Activated CD4-positive, alpha-beta T cell treated with anti-CD3 and anti-CD28 coated beads, Interleukin-2, amount 50 U/mL, for 24 hours (primary cell): ENCODE measurements at places on chromosomes 12 and 14.

GRCh38 chr12:10368206-10369171 lies 21.4 kb downstream of the KLRK1 start:
- DNase-seq = no peak

- DNase-seq = peak; percentile 14
Observed at GRCh38 chr14:100486025-100486828, 101.0 kb downstream of the BEGAIN start.

GRCh38 chr14:92039719-92040430 lies at the start of gene TRIP11:
Gene TRIP11, minus strand, starts transcription at chr14:92040059. Its CDS starts 374 bp downstream, at chr14:92039685.
- peak; percentile 90 for DNase-seq

DNA sequence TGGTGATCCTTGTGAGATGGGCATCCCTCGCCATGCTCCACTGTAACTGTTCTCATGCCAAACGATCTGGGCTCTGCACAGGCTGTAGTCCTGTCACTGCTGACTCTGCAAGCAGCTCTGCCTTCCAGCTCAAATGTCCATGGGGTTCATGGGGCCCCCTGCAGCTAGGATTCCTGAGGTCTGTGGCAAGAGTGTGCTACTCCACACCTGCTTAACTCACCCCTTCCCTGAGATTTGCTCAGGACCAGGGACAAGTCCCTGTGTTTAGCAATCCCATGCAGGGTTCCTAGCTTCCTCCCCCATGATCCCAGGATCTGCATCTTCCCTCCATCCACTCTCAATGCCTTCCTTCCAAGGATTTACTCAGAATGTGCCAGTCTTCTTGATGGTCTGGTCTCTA lies 241.0 kb downstream of the ASCL1 start:
- DNase-seq = no peak

GRCh38 chr12:2628401-2628800 lies 166.4 kb upstream of the FKBP4 start:
- no peak for DNase-seq

DNA sequence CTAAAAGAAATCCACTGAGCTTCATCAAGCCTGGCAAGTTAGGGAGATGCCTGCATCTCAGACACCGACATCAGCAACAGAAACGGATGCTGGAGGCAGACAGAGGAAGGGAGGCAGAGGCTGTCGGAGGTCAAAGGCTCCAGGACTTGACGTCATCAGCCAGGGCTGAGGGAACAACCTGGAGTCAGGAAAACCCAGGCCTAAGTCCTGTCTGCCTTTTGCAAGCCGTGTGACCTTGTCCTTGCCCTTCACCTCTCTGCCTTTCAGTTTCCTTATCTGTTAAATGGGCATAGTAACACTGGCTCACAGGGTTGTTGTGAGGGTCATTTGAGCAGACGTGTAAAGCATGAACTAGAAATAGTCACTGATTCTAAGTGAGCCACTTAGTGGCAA lies 194.2 kb downstream of the BCL11B start:
- DNase-seq = no peak

GRCh38 chr12:47378907-47379306 lies 299.1 kb upstream of the AMIGO2 start:
- no peak for DNase-seq

DNA sequence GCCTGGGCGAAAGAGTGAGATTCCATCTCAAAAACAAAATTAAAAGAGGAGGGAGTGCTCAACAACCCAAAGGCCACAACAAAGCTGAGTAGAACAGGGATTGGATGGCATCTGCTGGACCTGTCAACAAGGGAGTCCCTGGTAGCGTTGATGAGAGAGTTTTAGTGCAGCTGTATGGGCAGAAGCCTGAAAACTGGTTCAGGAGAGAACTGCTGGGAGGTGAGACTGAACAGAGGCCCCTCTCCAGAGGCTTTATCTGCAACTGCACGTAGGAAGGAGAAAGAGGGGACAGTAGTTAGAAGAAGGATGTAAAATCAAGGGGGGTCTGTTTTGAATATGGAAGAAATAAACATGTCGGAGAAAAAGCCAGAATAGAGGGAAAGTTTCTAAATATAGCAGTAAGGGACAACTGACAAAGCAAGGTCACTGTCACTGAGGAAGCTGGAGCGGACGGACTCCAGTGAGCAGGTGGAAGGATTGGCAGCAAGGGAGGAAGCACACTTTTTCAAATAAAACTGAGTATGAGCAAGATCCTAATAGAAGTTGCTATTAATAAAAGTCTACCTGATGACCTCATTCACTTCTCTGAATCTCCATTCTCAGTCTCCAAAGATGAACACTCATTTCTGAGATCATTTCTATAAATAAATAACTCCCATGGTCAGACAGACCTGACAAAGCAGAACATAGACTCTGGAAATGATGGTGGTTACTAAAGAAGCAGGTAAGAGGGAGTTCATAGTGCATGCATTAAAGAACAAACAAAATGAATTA lies 11.8 kb upstream of the ATF1 start:
- DNase-seq = no peak

GRCh38 chr12:63206494-63206893 lies 55.5 kb upstream of the AVPR1A start:
- no peak for DNase-seq

- DNase-seq = no peak
Observed at GRCh38 chr14:97878727-97879126, 1081.5 kb downstream of the VRK1 start.

DNA sequence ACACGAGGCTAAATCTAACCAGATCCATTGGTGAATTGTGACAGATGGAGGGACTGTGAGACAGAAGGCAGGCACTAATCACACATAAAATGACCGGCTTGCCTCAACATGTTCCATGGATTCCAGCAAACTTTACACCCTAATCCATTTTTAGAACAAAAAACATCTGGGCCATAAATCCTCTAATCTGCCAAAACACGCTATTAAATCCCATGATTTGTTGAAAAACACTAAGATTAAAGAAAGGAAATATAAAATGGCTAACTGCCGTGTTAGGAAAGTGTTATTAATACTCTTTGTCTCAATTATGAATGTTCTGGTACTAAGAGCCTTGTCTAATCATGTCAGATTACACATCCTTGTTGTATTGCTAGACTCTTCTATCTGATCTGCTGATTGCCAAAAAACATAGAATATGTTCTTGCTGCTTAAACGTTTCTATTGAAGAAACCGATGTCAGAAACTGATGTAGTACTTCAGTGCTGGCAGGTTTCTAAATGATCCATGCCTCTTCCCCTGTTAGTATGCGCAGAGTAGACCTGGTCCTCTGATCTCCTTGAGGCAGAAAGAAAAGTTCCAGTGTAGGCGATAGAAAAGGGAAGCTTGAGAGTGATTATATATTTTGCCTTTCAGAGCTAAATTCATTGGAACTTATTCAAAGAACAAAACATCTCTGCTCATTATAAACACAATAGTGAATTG lies 384.9 kb downstream of the SOX5 start:
- DNase-seq = no peak

DNA sequence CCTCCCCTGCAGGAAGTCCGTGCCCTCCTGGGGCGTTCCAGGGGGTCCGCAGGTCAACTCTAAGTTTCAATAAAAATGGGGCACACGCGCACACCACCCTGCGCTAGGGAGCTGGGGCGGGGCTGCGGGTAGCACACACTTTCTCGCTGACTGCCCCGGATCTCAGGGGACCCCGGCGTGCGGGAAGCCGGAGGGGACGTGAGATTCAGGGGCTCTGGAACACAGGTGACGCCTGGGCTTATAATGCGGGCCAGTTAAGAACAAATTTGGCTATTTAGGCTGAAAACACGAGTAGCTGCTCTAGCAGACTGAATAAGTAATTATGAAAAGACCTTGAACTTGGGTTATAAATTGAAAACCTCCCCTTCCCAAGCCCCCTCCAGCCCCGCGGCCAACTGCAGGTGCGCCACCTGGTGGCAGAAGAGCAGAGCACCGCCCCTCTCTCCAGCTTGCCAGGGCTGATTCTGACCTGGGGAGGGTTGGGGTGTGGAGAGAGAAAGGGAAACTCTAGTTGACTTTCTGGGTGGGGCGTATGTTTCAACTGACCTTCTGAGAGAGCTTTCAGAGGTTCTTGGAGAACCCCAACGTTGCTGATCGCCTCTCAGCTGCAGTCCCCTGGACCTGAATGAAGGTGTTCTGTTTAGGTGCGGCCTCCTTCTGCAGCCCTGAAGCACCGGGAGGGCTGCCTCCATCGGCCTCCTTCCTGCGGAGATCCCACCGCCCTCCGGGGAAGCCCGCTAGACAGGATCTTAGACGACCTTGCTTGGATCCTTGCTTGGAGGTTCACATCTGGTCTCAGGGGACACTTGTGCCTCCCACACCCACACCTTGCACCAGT lies 118.4 kb upstream of the EVL start:
- peak; percentile 12 for DNase-seq

GRCh38 chr12:123743002-123743401 lies 19.1 kb upstream of the DNAH10 start:
- no peak for DNase-seq

- no peak for DNase-seq
Observed at GRCh38 chr14:69318901-69319475, 59.0 kb downstream of the GALNT16 start.

- no peak for DNase-seq
Observed at GRCh38 chr14:22865424-22866405, 5.8 kb upstream of the LRP10 start.

- no peak for DNase-seq
Observed at GRCh38 chr12:76920172-76921099, 41.6 kb upstream of the CSRP2 start.

GRCh38 chr12:65016881-65017650 lies 104.0 kb downstream of the WIF1 start:
- DNase-seq = no peak

DNA sequence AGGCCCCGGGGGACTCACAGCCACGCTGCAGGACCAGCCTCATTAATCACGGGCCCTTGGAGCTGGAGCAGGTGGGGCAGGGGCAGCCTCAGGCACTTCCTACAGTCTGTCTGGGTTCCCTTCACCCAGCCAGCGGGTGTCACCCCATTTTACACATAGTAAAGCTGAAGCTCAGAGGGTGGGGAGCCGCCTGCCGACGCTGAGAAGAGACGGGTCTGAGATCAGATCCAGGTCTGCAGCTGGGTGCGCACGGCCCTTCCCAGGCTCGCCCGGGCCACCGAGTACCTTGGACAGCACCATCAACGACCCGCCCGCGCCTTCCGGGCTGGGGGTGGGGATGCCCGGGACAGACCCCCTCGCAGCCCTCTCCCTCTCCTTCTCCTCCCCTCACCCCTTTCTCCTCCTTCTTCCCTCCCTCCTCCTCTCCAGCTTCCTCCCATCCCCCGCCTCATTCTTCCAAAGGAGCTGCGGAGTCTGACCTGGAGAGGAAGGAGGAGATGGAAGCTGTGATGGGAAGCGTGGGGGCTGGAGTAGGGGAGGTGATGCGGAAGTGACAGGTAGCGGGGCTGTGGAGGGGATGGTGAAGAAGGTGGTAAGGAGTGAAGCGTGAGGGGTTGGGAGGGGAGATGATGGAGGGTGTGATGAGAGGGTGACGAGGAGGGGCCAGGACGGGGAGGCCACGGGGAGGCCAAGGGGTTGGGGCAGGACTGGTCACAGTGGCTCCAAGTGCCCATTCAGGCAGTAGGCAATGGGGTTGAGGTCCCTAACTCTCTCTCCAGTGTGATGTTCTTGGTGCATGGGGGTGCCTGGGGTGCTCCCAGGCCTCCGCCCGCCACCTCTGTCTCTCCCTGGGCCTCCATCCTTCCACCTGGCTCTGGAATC lies 8.8 kb downstream of the DTX1 start:
- no peak for DNase-seq

GRCh38 chr12:62642486-62642885 lies 175.9 kb downstream of the MON2 start:
- no peak for DNase-seq

DNA sequence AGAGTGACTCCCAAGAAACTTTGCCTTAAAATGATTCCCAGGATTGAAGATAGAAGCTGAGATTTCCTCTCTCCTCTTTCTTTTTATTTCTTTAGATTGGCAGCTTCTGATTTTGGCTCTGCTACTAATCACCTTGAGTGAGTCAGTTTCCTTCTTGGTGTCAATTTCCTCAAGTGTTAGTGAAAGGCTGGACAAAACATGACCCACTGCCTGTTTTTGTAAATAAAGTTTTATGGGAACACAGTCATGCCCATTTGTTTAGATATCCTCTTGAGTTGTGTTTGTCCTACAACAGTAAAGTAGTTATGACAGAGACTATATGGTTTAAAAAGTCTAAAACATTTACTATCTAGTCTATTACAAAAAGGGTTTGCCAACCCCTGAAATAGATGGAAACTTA lies 227.2 kb upstream of the TBX3 start:
- no peak for DNase-seq

DNA sequence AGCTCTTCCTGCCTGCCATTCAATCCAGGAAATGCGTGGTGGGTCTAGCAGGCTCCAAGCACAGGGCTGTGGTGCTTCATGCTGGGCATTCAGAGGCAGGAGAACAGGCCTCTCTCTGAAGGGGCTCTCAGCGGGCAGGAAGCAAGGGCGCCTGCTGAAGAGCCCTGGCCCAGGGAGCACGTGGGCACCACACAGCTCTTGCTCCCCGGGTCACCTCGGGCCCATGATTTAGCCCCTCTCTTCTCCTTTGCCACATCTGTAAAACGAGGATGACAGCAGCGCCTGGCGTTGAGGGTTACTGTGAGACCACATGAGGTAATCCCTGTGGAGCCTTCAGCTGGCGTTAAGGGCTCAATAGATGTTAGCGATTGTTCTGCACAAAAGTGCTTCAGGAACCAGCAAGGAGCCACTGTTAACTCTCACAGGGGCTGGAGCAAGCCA lies 37.6 kb upstream of the SPTLC2 start:
- no peak for DNase-seq

DNA sequence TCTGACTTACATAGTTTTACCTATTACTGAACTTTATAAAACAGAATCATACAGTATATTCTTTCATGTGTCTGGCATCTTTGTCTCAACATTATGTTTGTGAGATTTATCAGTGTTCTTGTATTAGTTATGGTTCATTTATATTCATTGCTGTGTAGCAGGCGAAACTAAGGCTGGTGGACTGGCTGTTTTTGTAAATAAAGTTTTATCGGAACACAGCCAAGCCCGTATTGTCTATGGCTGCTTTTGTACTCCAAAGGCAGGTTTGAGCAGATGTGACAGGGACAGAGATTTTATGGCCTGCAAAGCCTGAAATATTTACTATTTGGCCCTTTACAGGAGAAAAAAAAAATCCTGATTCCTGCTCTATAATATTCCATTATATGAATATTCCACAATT lies 405.8 kb upstream of the RGS6 start:
- no peak for DNase-seq

- DNase-seq = no peak
Observed at GRCh38 chr14:32345311-32345791, 16.3 kb downstream of the AKAP6 start.

- DNase-seq = no peak
Observed at GRCh38 chr12:9793779-9794395, 33.2 kb upstream of the CD69 start.

- no peak for DNase-seq
Observed at GRCh38 chr14:99430491-99430890, 50.2 kb downstream of the SETD3 start.

GRCh38 chr12:5796959-5797225 lies 148.2 kb downstream of the ANO2 start:
- no peak for DNase-seq

GRCh38 chr12:54147186-54147585 lies 41.6 kb downstream of the SMUG1 start:
- DNase-seq = no peak

DNA sequence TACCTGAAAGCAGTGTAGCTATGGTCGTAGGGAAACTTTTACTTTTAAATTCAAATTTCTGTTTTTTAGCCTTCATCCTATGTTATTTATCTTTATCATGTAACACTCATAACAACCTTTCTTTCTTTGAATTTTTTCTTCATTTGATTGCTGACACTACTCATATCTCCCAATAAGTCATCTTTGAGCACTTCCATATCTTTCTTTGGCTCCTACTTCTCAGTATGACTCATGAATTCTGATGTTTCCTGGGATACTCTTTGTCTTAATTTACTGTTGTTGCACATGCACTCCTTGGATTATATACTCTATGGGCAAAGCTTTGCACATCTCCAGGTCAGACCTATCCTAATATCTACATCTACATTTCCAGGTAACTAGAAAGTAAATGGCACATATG lies 18.1 kb upstream of the IAPP start:
- DNase-seq = no peak
